ENCODE measurements at places on chromosomes 7 and 10.

DNA sequence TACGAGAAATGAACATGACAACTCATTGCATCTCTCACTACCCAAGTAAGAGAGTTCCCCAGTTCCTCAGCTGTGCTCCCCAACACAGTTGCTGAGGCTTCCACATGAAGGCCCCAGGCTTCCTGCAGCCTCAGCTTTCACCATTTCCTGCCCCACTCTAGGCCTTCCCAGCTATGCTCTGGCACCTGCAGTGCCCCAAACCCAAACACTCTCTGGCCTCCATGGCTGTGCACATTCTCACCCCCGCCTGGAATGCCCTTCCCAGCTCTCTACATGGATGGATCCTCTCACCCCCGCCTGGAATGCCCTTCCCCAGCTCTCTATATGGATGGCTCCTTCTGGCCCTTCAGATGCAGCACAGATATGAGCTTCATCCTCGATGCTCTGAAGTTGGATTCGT is 61.3 kb downstream of the KIAA1549 start:
- DNase-seq, result no peak

- no peak for DNase-seq
Measured at GRCh38 chr10:86732771-86733170, 23.6 kb upstream of the BMPR1A start.

DNA sequence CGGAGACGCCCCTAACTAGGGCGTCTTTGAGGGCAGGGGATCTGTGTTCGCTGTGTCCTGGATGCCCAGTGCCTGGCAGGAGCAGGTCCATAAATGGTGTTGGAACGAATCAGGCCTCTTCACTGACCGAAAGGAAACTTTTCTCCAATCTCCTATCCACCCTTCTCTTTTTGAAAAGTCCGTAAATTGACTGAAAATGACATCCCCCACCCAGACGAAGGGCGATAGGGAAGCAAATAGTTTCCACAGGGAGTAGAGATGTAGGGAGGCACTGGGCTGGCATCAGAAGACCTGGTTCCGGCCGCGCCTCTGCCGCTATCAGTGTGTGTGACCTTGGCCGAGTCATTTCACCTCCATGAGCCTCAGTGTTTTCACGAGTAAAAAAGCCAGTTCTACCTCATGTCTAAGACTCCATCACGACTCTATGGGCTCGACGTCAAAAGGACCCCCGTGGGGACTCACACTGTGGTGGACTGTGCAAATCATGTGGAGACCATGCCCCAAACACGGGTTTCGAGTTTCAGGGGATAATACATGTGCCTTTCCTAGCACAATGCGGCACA is 497 bp upstream of the RAB11FIP2 start:
- no peak for DNase-seq

DNA sequence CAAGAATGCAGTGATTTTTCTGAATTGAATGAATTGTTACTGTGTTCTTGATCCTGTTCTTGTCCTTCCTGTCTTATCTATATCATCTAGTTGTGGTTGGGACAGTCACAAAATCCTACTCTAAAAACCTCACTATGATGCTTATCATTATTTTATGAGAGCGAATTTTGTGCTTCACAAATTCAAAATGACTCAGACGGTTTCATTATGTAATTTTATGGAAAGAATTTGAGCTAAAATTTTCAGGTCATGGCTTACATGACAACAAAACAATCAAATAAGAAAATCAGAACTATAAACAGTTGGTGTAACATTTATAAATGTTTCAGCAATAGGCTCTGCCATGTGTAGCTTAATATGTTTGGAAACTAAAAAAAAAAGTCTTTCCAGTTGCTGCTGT is 6.9 kb downstream of the PRKAR2B start:
- no peak for DNase-seq

- no peak for DNase-seq
Measured at GRCh38 chr7:147638566-147638965, 952.0 kb upstream of the C7orf33 start.

DNA sequence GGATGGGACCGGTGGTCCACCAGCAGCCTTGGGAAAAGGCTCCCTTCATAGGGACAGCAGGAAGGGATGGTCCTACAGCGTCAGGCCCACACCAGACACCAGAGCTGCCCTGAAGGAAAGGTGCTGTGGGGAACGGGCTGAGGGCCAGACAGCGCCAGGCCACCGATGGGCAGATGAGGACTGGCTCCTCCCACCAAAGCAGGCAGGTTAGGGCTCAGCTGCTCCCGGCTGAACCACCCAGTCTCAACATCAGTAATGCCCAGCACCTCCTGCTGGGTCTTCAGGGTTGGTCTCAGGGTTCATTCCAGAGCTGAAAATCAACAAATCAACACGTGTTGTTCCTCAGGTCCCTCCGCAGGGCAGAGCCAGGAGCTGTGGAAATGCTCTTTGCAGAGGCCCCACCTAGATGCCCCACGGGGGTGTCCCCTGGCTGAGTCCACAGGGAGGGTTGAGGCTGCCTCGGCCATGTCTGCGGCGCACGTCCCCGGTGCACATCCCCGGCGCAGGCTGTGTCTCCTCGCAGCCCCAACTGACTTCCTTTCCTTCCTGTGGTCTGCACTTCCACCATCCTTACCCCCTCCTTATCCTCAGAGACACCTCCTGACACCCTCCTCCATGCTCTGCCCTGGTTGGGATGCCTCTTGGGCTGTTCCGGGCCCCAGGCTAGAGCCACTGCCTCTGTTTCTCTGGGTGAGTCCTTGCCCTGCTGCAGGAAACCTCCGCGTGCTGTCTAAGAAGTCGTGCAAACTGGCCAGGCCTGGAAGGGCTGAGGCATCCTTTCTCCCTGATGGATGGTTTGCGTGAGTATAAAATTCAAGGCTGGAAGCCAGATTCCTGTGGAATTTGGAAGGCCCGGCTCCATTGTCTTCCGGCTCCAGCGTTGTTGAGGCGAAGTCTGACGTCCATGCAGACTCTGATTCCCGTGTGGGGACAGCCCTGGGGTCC is 32.8 kb upstream of the CFAP46 start:
- DNase-seq, result no peak

GRCh38 chr7:35657125-35657524 is 37.8 kb downstream of the HERPUD2 start:
- DNase-seq, result no peak

- DNase-seq, result no peak
Measured at GRCh38 chr10:132788180-132788830, 2.4 kb upstream of the NKX6-2 start.

- no peak for DNase-seq
Measured at GRCh38 chr7:155217634-155218033, 80.0 kb upstream of the INSIG1 start.

DNA sequence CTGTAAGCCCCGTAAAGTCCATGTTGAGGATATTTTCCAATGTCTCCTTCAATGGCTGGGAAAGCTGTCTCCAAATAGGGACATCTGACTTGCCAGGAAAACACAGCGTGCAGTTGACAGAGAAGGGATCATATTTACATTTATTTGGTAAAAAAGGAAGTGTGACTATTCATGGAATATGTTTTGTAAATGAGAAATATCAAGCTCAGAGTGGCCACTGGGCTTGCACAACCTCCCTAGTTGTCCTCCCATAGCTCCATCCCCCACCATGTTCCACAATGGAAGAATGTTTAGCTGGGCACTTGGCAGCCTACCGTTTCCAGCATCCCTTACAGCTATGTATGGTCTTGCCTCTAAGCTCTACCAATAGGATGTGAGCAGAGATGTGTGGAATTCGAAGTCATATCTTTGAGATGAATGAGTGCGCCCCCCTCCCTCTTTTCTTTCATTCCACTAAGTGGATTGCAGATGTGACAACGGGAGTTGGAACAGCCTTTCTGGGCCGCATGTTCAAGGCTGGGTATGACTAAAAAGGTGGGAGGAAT is 306.6 kb upstream of the ZMIZ1 start:
- DNase-seq, result no peak

- DNase-seq, result peak; percentile 48
Measured at GRCh38 chr7:98251231-98251600, 816 bp downstream of the TECPR1 start.

DNA sequence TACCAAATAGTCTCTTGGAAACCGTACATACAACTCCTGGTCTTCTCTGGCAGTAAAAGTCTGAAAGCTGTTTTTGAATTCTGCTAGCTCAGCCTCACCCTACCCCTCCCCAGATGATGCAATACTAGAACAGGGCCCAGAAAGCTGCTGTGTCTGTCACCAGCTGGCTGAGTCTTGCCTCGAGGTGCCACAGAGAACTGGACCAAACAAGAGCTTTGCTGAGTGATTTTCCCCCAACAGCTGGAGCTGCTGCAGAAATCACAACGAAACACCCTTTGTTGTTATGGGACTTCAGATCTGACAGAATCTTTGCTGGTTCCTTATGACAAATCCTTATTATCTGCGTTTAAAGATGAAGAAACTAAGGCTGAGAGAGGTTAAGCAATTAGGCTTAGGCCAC is 134.1 kb downstream of the SPAG6 start:
- DNase-seq, result no peak

GRCh38 chr10:68171539-68172080 is 60.3 kb downstream of the ATOH7 start:
- no peak for DNase-seq

DNA sequence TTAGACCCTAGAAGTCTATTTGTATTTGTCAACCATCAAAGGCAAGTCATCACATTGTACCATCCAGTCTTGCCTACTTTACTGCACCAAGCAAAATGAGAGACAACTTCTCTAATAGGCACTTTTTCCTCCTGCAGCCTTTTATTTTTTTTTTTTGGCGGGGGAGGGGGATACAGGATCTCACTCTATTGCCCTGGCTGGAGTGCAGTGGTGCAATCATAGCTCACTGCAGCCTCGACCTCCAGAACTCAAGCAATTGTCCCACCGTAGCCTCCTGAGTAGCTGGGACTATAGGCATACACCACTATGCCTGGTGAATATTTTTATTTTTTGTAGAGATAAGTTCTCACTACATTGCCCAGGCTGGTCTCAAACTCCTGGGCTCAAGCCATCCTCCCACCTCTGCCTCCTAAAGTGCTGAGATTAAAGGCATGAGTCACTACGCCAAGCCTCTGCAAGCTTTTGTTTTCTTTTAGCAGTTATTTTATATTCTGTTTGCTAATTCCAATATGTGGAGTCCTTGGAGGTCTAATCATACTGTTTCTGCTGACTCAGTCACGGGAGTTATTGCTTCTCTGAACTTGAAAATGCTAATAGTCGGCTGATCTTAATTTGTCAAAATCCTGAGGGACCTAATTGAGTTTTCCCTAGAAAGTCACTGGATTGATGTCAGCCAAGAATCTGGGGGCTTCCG is 14.2 kb downstream of the KPNA7 start:
- DNase-seq, result no peak

DNA sequence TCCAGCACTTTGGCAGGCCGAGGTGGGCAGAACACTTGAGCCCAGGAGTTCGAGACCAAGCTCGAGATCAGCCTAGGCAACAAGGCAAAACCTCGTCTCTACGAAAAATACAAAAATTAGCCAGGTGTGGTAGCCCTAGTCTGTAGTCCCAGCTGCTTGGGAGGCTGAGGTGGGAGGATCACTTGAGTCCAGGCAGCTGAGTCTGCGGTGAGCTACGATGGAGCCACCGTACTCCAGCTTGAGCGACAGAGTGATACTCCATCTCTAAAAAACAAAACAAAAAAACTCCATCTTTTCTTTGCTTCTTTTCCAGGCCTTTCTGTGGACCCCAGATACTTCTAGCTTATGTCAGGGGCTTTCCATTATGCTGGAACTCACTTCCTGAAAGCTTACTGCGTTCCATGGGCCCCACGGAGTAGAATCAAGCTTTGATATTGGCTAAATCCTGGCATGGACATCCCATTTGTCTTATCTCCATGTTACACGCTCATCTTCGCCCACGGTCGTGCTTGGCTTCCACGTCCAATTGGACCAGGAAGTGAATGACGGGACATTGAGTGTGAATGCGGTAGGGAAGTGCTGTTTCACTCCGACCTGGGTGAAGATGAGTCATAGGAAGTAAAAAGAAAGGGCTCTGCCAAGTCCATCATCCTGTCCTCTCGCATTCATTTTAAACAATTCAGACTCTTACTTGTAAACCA is 45.7 kb downstream of the FAM171A1 start:
- DNase-seq, result no peak

DNA sequence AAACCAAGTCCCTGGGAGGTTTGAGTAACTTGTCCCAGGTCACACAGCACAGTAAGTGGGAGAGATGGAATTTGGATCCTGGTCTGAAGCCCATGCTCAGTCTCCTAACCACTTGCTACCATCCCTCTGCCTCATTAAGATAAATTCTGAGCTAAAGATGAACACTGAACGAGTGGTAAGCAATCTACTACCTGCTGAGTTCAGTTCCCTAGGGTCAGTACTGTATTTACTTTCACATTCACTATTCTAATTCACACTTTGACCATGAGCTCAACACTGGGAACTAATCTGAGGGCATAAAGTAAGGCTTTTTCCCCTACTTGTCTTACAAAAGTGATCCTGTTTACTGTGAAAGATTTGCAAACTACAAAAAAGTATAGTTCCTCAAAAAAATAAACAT is 2.4 kb downstream of the UROS start:
- DNase-seq, result peak; percentile 47

DNA sequence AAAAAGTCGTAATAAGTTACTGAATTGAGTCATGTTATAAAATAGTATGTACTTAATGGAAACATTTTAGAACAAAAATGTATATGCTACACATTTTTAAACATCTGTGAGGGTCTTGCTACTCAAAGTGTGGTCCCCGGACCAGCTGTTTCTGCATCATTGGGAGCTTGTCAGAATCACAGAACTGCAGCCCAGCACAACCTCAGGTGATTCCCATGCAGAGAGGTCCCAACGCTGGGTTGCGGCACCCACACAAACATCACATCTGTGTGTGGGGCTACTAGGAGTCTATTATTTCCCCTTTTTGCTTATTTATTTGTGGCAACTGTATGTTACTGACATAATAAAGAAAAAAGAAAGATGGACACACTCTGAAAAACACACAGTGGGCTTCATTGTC is 146.6 kb downstream of the BMS1 start:
- no peak for DNase-seq

- DNase-seq, result no peak
Measured at GRCh38 chr7:3688071-3688470, 387.0 kb downstream of the SDK1 start.

DNA sequence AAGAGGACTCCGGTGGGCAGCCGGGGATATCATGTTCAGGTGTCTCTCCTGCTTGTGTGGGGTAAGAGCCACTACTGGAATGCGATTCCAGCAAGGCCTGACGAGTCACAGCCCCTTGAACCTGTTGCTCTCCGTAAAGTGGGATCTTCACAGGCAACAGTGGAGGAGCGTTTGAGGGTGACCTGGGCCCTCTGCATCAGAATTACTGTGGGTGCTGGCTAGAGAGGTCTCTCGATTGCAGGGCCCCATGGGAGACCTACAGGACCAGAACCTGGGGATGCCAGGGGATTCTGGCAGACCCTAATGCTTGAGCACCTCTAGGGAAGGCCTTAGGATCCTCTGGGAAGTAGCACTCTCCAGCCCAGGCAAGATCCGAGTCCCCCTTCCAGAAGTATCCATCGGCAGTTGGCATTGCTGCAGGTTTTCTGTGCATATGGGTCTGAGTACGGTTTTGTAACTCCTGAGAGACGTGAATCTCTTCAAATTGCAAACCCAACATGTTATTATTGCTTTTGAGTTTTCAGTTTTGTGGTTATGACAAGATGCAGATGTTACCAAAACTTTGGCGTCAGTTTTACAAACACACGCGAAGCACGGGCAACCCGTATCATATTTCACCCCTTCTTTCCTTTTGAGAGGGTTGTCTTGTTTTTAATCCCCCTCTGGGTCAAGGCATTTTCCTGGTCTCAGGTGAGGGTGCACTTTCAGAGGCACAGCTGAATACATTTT is 4.6 kb downstream of the MGMT start:
- no peak for DNase-seq

All from GM10248 (cell line).